ENCODE measurements at places on chromosomes 7 and 10.

- no peak for DNase-seq
Observed at GRCh38 chr7:159227433-159227832, 82.8 kb upstream of the VIPR2 start.

DNA sequence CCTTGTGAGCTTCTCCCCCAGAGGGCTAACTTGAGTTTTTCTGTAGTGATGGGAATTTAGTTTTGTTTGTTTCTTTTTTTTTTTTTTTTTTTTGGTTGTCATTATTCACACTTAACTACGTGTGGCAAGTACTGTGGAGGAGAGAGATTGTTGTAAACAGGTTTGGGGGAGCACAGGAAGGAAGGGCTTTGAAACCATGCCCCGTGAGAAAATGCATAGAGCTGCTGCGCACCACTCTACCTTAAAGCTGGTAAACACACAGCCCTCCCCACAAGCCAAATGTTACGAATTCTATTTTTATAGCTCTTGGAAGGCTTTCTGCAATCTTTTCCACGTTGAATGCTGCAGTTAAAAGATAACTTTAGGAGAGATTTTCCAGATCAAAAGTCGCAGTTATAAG is 76.2 kb downstream of the ZNF22 start:
- DNase-seq: no peak

DNA sequence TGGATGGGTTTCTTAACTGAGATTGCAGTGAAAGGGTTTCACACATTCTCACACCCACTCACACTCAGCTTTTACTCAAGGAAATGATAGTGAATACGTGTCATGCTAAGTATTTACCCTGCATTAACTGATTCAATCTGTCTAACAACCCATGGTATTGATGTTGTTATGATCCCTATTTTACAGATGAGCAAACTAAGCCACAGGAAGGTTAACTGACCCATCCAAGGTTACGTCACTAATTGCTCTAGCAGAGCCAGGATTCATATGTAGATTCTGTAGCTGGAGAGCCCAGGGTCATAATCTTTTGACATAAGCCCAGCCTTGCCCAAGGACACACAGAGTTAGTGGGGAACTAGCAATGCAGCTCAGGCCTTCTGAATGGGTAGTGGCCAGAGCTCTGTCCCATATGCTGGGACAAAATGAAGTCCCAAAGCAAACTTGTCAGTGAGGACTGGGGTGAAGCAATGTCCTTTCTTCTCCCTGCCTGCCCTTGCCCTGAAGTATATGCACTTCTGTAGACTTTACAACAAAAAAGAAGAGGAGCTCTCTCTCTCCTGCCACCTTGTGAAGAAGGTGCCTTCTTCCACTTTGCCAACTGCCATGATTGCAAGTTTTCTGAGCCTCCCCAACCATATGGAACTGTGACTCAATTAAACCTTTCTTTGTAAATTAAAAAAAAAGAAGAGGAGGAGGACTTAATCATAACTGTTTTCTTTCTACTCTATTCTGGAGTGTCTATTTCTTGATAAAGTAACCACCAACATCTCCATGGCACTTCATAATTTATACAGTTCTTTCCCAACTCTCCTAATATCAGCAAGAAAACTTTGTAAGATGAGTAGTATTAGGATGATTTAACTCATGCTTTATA is 4.9 kb upstream of the CYP3A7 start:
- no peak for DNase-seq

DNA sequence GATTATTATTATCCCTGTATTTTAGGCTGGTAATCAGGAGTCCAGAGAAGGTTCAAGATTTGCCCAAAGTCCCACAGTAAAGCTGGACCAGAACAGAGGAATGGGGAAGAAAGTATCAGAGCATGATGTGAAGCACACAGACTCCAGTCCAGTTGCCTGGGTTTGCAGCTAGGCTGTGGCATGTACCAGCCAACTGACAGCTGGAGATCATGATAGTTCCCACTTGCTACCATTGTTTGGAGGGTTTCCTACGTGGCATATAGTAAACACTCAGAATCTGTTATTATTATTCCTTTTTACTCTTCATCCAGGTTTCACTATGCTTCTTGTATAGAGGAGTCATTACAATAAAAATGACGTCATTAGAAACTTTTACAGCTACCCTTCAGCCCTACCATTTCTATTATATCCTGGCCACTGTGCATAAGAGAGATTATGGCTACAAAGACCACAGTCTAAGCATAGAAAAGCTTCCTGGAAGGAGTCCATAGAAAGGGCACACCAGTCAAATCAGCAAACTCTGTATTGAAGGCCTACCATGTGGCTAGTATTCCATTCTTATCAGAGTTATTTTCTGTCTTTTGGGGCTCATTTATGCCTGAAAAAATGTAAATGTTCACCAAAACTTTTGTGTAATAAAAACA is 66.6 kb downstream of the MTPN start:
- DNase-seq: no peak

GRCh38 chr10:13939391-13939790 is 352.6 kb downstream of the PRPF18 start:
- no peak for DNase-seq

GRCh38 chr10:3330663-3331062 is 158.1 kb upstream of the PITRM1 start:
- DNase-seq: no peak

DNA sequence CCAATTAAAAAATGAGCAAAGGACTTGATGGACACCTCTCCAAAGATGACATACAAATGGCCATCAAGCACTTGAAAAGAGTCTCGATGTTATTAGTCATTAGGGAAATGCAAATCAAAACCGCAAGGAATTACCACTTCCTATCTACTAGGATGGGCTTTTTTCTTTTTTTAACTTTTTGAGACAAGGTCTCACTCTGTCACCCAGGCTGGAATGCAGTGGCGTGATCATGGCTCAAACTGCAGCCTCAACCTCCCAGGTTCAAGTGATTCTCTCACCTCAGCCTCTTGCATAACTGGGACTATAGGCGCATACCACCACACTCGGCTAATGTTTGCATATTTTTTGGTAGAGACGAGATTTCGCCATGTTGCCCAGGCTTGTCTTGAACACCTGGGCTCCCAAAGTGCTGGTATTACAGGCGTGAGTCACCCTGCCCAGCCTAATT is 13.6 kb downstream of the NKX1-2 start:
- no peak for DNase-seq

DNA sequence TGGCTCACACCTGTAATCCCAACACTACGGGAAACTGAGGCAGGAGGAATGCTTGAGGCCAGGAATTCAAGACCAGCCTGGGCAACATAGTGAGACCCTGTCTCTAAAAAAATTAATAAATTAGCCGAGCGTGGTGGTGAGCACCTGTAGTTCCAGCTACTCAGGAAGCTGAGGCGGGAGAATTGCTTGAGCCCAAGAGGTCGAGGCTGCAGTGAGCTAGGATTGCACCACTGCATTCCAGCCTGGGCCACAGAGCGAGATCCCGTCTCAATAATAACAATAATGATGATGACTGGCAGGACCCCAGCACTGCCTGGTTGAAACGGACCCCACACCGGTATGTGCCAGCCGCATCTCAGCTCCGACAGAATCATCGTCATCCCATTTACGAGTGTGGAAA is 93.0 kb downstream of the ELFN1 start:
- no peak for DNase-seq

- DNase-seq: peak; percentile 28
Observed at GRCh38 chr7:150323682-150324372, 482 bp upstream of the ACTR3C start.

GRCh38 chr10:85400981-85401695 is 965.5 kb downstream of the GRID1 start:
- no peak for DNase-seq

- no peak for DNase-seq
Observed at GRCh38 chr10:61744469-61744868, 81.7 kb downstream of the CABCOCO1 start.

GRCh38 chr10:52966904-52967303 is 194.3 kb upstream of the MBL2 start:
- DNase-seq: no peak

GRCh38 chr7:17488829-17489228 is 190.4 kb downstream of the AHR start:
- DNase-seq: no peak

DNA sequence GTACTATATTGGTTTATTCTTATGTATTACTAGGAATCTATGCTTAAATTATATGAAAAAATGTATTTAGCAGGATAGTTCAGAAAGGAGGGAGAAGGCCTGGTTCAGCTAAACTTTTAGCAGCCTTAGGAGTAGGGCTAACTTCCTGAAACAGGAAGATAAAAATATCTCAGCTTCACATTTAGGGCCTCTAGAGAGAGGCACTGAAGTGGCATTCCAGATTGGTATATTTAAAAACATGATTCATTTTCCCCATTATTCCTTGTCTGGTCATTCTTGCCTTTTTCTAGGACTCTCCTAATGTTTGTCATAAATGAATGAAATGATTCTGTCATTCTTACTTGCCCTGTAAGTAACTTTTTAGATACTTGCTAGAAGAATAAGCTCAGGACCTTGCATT is 63.0 kb upstream of the CYP26C1 start:
- no peak for DNase-seq

DNA sequence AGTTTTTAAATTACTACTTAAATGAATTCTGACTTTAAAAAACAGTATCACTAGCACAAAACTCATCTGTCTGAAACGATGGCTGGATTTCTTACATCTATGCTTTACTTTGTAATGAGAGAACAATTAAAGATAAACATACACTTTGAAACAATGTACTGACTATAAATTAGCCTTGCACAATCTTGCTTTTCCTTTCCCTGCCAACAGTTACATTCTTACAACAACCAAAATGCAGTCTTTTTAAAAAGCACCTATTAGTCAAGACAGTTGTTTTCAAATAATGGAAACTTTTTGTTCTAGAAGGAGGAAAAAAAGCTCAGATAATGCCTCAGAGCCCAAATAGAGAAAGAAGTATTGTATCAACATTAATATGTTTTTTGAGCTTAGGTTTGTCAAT is 153.3 kb downstream of the ELMO1 start:
- DNase-seq: no peak

- DNase-seq: no peak
Observed at GRCh38 chr10:7333961-7334641, 76.7 kb downstream of the SFMBT2 start.

DNA sequence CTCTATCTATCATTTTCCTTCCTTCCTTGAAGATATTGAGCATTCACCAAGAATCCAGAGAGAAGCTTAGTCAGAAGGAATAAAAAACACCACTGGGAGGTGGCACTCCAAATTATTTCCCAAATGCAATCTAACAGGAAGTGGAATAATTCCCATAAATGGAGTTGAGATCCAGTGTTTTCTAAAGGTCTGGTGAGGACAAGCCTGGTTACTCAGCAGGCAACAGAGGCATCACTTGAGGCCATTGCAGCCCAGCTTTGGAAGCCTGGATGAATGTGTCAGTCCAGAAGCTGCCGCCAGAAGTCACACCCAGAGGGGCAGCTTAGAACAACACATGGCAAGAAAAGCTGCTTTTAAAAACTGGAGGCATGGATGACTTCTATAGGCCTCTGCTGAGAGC is 288.9 kb upstream of the KLF6 start:
- no peak for DNase-seq

DNA sequence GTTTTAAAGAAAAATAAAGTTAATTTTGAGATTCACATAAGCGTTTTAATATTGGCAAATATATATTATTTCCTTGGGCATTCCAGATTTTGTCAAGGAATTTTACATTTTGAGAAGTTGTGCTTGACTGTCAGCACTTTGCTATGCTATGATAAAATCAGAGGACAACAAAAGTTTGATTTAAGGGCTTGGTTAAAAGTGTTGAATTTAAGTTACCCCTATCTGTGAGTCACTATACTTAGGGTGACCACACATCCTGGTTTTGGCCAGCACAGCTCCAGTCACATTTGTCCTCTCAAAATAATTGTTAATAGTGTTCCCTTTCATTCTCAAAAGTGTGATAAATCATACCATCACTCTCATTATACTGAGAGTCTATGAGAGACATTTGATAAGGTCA is 34.2 kb upstream of the ANK3 start:
- DNase-seq: no peak

DNA sequence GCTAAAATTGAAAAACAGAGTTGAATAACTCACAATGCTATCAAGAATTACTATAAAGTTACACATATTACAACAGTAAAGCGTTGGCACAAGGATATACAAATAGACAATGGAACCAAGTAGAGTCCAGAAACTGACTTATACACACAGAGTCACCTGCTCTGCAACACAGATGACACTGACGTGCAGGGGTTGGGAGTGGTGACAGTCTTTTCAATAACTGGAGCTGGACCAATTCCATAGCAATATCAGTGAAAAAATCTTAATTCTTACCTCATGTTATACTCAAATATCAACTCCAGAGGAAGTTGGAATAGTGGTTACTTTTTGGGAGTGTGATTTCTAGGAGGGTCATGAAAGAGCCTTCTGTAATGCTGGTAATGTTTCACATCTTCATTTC is 62.5 kb upstream of the NPY start:
- DNase-seq: no peak

DNA sequence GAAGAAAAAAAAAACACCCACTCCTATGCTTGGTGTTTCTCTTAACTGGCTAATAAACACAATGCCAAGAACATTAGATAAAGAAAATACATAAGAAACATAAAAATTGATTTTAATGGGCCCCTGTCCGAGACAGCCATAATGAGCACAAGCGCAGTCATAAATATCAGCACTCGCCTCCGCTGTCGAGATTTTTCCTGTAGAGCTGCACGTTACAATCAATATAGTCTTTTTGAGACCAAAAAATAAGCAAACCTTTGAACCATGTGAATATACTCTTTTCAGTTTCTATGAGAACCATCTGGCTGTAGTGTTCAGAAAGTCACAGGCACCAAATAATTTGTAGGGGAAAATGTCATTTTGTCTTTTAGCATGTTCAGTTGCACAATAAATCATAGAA is 70.1 kb downstream of the MGMT start:
- no peak for DNase-seq

- no peak for DNase-seq
Observed at GRCh38 chr7:17598846-17599245, 300.4 kb downstream of the AHR start.

- DNase-seq: no peak
Observed at GRCh38 chr10:62795762-62796161, 8.8 kb upstream of the ADO start.

GRCh38 chr7:128148676-128149075 is 92.4 kb upstream of the LEP start:
- DNase-seq: no peak

Measured in CD8-positive, alpha-beta memory T cell (primary cell).